ENCODE measurements at places on chromosomes 2 and 18.

DNA sequence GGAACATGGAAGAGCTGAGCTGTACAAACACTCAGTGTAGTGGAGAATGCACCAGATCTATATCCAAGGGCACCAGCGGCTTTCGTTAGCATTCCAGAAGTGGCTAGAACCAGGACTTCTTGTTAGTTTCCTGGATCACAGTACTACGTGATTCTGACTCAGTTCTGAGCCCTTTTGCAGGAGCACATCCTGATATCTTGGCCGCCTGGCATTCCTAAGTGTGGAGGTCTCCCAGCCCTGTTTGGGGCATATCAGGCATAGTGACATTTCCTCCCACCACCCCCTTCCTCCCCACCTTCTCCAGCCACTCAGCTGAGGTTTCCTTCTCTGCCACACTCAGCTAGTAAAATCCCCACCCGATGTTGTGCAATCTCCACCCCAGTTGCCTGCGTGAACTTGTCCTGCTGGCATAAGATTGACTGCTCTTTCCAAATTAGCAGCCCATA lies 63.4 kb downstream of the BMP10 start:
- no peak for DNase-seq

- DNase-seq: no peak
Observed at GRCh38 chr18:7657050-7657449, 89.9 kb downstream of the PTPRM start.

DNA sequence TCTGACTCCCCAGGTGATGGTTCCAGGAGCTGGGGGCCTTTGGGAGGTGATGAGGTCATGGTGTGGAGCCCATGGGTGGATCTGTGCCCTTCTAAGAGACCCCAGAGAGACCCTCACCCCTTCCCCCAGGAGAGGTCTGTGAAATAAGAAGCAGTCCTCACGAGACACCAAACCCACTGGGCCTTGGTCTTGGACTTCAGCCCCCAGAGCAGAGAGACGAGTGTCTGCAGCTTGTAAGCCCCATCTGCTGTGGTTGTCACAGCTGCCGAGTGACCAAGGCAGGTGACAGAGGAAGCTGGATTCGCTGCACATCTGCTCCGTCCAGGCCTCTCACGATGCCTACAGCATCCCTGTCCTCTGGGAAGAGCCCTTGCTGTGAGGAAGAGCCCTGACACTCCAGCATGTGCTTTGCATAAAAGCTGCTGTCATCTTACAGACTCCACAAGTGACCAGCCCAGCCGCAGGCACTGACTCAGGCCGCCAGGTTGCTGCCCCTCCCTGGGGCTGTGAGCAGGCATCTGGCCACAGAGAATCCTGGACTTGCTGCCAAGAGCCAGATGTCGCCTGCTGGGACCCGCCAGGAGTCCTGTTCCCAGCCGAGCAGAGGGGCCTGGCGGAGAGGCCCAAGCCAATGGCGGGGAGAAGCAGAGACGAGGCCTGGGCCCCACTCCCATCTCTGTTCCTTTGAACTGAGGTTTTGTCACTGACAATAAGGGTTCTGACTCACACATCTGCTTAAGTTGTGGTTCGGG lies 150.8 kb downstream of the PXDN start:
- DNase-seq: no peak

DNA sequence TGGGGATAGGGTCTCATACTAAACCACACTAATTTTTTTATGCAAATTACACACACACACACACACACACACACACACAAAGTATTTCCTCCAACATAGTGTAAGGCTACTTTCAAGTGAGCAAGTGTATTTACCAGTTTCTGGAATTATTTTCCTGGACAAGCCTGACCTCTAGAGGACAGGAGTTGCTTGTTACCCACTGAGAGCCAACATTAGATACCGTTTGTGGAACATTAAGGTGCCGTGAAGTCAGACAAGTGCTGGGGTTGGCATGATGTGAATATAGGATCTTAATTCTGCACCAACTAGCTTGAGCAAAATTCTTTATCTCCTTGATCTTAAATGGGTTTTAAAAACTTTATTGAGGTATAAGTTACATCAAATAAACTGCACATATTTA lies 39.3 kb upstream of the SERPINB2 start:
- DNase-seq: no peak

GRCh38 chr18:62999392-62999791 lies 284.1 kb downstream of the PHLPP1 start:
- DNase-seq: no peak

- no peak for DNase-seq
Observed at GRCh38 chr2:236644502-236644911, 74.9 kb downstream of the ACKR3 start.

GRCh38 chr2:236338495-236339184 lies 74.4 kb upstream of the ASB18 start:
- DNase-seq: no peak

DNA sequence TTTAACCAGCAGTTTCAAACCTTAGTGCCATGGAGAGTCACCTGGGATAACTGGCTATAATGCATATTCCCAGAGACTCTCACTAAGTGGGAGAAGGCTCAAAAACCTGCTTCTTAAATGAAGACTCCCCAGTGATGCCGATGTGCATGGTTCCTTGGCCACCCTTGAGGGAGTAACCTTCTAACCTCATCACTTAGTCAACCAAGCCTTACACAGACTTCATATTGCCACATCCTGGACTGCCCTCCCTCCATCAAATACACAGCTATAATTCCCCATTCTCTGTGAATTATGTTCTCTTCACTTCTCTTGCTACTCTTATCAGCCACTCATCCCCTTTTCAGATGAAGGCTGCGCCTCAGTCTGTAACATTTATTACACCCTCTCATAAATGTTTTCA lies 462.9 kb upstream of the RGPD4 start:
- no peak for DNase-seq

GRCh38 chr18:66557091-66557490 lies 46.8 kb downstream of the CDH19 start:
- no peak for DNase-seq

GRCh38 chr2:186582698-186583097 lies 7.2 kb upstream of the ITGAV start:
- DNase-seq: no peak

- no peak for DNase-seq
Observed at GRCh38 chr2:196618661-196619060, 20.9 kb upstream of the CCDC150 start.

GRCh38 chr2:64021578-64021977 lies 2.4 kb upstream of the VPS54 start:
- DNase-seq: no peak

GRCh38 chr2:9143264-9143815 lies 63.3 kb upstream of the ASAP2 start:
- no peak for DNase-seq

DNA sequence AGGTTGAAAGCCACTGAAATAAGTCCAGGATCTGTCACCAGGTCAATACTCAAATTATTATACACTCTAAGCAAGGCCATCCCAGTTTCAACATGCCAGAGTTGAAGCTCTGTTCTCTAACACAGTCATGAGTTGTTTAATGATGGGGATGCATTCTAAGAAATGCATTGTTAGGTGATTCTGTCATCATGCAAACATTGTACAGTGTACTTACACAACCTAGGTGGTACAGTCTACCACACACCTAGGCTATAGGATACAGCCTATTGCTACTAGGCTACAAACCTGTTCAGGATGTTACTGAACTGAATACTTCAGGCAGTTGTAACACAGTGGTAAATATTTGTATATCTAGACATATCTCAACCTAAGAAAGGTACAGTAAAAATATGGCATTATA lies 162.2 kb downstream of the BAZ2B start:
- DNase-seq: no peak

DNA sequence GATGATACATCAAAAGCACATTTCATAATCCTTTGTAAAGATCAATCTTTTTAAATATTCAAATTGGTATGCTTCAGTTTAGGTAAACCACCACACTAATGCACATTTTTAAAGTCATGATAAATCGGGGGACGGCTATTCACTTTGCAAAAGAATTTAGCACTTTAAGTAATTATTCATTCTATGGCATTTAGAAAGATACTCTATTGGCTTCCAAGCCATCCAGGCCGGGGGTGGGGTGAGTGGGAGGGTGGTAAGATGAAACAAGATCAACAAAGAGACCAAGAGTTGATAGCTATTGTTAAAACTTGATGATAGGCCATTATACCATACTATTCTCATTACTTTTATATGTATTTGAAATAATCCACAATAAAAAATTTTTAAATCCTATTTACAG lies 41.0 kb downstream of the EPG5 start:
- no peak for DNase-seq

- DNase-seq: no peak
Observed at GRCh38 chr18:74411475-74411874, 45.6 kb downstream of the DIPK1C start.

- DNase-seq: no peak
Observed at GRCh38 chr2:207933396-207934065, 91.8 kb downstream of the PLEKHM3 start.

- DNase-seq: no peak
Observed at GRCh38 chr18:26044807-26045206, 45.6 kb downstream of the SS18 start.

DNA sequence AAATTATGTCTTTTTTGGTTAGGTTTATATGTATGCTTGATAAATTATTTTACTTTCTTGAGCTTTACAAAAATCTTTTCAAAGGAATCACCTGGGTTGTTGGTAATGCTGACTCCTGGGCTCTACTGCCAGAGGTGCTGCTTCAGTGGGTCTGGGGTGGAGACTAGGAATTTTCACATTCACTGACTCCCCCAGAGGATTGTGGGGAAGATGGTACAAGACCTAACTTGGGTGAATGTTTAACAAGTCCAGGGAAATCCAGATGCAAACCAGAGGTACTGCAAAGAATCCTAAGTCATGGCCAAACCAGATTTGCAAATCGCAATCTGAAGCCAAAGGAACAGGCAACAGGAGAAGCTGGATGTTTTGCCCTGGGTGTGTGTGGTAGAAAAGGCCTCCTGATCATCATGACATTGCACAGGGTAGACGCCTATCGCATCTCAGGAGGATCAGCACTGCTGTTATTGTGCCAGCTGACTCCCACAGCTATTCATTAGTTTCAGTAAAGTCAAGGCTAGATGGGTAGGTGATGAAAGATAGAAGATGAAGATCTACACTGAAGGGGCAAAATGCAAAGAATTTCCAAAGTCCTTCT lies 185.2 kb downstream of the BARD1 start:
- no peak for DNase-seq

GRCh38 chr18:2451556-2451955 lies 119.7 kb downstream of the METTL4 start:
- DNase-seq: no peak

DNA sequence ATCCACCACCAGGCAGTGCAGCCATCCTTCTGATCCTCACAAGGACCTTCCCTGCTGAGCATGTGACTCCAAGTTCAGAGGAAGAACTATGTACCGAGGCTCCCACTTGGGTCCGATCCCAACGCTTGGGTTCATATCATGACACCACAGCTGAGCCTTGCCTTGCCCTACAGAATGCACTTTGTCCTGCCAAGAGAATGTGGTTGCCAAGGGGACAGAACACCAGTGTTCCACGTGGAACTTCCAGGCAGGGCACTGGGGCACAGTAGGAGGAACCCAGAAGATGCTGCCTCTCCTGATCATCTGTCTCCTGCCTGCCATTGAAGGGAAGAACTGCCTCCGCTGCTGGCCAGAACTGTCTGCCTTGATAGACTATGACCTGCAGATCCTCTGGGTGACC lies at the start of gene TEX51:
TEX51 (plus strand) TSS at position 255 of the 400 bp plus-strand sequence; CDS start at position 284, 29 bp downstream.
- no peak for DNase-seq
